ENCODE measurements at places on chromosomes 16 and 17.

DNA sequence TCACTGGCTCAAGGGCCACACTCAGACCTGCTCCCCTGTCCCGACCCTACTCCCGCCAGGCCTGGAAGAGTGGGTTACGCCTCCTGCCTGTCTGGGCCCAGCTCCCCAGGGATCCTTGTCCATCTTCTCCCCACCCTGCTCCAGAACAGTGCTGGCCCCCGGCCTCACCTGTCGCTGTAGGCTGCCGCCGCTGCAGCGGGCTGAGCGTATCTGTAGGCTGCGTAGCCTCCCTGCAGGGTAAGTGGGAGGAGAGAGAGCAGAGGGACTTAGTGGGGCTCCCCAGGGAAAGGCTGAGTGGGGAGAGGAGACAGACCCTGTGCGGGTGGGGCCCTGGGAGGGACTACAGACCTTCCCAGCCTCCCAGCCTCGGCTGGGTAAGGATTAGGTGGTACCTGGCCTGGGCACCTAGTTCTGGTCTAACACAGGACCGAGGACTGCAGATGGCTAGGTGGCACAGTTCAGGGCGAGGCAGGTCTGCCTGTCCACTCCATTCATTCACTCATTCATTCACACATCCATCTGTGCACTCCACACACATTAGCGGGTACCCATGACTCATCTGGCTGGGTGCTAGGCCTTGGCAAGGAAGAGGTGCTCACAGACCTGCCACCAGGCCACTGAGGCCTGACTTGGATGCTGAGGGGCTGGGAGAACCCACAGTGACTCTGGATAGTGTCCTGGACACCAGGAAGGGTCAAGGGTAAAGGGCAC, 20.9 kb downstream of the ENGASE start:
- no peak for DNase-seq

DNA sequence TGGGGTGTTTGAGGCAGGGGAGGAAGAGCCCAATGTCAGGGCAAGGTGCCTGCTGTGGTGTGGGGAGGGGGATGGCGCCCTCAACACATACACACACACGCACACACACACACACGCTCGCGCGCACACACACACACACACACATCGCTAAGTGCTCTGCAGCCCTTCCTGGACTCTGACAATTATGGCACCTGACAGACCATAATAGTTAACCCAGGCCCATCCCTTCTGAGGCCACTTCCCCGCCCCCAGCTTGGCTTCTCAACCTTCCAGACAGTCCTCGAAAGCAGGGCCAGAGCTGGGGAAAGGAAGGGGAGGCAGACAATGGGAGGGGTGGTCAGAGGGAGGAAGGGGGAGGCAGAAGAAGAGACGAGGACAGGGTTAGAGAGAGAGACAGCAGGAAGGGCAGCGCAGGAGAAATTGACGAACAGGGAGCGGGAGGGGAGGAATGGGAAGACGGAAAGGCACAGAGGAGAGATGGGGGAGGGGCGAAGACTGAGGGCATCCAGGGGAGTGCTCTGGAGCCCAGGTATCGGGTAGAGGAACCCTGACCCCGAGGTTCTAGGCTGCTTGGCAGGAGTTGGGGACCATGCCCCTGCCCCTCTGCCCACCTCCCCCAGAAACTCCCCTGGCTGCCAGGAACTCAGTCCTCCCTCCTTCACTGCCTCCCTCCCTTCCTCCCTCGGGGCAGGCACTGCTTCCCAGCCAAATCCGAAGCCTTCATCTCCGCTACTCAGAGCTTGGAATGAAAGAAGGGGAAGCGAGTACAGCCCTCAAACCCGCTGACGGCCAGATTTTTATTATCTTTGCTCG, 4.0 kb downstream of the SRCIN1 start:
- no peak for DNase-seq

GRCh38 chr16:8179615-8180014, 410.7 kb downstream of the TMEM114 start:
- DNase-seq, result peak; percentile 2

- DNase-seq, result no peak
Observed at GRCh38 chr16:11353158-11353557, 7.9 kb downstream of the RMI2 start.

DNA sequence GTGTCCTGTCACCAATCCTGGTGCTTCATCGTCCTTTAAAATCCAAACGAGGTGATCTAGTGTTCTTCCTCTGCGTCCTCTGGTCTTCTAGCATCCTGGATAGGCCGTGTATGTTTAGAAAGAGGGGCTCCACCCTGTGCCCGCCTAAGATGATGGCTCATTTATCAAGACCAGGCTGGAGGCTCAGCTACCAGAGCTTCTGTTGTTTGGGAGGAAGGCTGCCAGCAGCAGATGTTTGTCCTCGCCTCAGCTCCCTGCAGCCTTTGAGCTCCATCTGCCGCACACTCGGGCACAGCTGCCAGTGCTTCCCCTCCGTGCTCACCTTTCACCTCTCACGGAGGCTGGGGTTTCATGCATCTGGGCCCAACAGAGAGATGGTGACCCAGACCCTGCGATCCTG, 954.7 kb upstream of the RBFOX1 start:
- no peak for DNase-seq

DNA sequence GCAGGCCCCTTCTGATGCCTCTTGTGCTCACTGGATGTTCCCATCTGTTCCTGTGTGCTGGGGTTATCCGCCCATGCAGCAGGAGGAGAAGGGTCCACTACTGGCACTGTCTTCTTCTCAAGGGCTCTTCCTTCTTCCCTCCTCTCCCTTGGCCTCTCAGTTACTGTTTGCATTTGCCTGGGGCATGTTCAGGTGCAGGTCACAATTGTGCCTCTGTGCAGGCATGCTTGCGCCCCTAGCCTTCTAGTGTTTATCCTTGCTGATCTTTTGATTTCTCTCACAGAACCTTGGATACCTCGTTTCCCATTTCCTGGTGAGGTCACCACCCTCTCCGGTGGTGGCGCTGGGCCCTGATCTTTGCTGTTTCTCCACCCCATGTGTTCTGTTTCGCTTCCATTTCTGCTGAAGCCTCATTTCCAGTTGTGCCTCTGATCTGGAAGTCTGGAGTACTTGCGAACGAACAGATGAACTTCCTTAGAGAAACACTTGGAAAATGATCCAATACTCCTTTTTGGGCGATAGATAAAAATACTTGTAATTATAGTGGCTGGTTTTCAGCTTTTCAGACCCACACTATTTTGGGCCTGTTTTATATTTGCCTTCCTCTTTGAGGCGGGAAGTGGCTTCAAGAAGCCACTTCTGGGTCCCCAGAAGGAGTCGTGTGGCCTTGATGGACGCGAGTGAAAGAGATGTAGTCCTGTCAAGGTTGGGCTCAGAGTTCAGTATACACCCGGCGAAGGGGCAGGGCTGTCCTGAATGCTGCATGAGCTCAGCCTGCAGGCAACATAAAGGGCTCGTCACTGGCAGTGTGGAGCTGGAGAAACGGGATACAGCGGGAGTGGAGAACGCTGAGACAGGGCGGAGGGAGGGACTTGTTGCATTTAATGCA, 312.9 kb downstream of the SNX29 start:
- DNase-seq, result no peak

GRCh38 chr17:1090465-1091189, 89.2 kb downstream of the ABR start:
- no peak for DNase-seq

DNA sequence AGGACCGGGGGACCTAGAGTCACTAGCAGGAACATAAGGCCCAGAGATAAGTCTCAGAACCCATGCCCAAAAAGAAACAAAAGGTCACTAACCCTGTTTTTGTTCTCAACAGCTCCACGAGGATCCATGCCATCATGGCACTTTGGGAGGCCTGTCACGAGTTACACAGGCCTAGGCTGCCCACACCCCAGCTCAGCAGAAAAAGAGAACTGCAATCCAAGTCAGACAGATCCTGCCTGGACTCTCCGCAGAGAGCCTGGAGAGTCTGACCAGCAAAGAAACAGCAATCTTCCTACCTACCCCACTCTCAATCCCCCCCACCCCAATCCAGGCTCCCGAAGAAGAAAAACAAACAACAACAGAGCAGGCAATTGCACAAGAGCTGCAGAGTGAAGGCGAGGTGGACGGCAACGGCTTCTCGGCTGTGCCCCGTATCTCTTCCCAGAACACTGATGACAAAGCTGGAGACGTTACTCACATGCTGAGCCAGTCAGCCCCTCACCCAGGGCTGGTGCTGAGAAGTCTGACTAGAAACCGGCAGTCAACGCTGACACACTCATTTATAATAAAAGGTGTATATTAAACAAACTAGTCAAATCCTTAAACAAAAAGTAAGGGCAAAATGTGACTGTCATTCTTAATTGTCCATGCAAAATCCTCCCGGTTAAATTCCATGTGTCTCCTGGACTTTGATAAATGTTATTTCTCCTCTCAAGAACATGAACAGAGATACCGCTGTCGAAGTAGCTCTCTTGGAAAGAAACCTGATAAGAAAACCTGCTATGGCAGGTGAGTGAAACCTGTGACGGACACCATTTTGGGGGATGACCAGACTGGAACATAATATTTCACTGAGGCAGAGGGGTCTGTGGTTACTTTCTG, 89.3 kb downstream of the SMG6 start:
- peak; percentile 63 for DNase-seq

GRCh38 chr17:33914125-33914524, 341.0 kb upstream of the CCL2 start:
- DNase-seq, result no peak

- no peak for DNase-seq
Observed at GRCh38 chr17:78675836-78676235, 98.6 kb upstream of the DNAH17 start.

DNA sequence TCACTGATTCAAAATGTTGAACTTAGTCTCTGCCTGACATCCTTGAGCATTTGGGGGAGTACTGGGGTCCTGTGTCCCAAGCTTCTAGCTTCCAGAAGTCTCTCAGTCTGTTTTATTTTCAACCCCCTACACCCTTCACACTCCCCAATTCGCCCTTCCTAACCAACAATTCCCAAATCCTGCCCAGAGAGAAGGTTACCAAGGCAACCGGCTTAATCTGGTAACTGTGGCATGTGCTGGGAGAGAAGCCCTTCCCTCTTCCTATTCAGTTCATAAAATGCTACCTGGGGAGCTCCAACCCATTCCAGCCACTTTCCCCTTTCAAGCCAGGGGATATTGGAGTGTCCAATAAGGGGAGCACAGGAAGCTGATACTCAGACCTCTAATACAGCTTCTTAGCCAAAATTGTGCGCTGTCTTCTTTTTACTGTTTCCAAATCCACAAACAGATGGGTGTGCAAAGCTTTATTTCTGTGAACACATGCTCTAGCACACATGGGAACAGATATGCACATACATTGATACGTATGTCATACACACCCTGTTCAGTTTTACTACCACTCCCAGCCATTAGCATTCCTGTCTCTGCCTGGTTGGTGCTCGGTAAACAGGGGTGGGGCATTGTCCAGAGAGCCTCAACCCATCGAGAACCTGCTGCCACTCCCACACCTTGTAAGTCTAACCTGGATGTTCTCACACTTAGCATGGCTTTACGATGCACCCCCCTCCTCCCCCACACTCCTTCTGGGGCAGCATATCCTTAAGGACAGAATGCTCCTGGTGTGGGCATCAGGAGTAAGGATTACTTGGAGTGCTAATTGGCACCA, 1.1 kb upstream of the RAPGEFL1 start:
- no peak for DNase-seq

GRCh38 chr17:73301369-73301768, 10.4 kb downstream of the CDC42EP4 start:
- no peak for DNase-seq

DNA sequence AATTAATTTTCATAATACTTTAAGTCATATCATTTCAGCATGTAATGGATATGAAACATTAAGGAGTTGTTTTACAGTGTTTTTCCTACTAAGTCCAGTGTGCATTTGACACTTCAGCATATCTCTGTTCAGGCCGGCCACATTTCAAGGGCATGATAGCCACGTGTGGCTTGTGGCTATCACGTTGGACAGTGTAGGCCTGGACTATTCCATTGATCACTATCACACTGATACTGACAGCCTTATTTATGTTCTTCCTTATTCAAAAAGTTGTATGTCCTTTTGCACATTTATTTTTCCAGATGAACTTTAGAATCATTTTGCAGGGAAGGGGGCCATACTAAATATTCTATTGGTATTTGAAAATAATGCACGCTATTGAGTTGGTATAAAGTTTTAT, 39.0 kb downstream of the AKAP1 start:
- no peak for DNase-seq

DNA sequence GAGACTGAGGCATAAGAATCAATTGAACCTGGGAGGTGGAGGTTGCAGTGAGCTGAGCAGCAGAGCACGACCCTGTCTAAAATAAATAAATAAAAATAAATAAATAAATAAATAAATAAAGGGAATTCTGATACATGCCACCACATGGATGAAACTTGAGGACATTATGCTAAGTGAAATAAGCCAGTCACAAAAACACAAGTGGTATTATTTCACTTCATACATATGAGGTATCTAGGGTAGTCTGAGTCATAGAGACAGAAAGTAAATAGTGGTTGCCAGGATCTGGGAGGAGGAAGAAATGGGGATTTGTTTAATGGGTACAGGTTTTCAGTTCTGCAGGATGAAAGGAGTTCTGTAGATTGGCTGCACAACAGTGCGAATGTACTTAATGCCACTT, 16.3 kb downstream of the PIPOX start:
- no peak for DNase-seq

DNA sequence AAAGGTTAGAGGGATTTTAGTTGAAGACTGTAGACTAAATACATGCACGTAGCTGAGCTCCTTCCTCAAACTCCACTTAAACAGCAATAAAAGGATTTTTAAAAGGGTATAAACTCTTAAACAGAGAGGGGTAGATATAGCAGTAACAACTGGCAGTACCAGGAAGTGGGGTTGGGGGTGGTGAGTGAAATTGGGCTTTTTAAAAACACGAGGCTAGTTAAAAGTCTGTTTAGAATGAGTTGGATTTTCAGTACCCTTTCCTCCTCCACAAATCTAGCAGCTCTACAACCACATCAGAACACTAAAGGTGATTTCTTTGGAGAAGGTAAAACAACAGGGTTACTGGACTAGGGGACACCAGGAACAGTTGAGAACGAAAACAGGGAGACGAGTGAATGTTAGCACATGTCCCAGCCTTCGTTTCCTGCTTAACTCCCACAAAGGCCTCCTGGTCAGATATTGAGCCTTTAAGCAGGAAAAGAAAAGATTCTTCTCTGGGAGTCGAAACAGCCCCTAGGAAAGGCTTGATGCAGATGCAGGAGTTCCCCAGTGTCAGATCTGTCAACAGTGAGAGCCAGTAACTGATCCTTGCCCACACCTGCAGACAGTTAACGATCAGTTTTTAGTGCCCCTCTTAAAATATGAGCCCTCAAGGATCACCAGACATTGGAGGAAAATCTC, 13.8 kb downstream of the NETO2 start:
- DNase-seq, result no peak

Measured in hematopoietic multipotent progenitor cell treated with erythropoietin and hydrocortisone succinate and interleukin-3 and kit ligand, for 4 days (in vitro differentiated cells).